ENCODE measurements at places on chromosomes 5 and 9.

GRCh38 chr9:98808411-98808815, 943 bp downstream of the GALNT12 start:
- DNase-seq, result peak; percentile 75

DNA sequence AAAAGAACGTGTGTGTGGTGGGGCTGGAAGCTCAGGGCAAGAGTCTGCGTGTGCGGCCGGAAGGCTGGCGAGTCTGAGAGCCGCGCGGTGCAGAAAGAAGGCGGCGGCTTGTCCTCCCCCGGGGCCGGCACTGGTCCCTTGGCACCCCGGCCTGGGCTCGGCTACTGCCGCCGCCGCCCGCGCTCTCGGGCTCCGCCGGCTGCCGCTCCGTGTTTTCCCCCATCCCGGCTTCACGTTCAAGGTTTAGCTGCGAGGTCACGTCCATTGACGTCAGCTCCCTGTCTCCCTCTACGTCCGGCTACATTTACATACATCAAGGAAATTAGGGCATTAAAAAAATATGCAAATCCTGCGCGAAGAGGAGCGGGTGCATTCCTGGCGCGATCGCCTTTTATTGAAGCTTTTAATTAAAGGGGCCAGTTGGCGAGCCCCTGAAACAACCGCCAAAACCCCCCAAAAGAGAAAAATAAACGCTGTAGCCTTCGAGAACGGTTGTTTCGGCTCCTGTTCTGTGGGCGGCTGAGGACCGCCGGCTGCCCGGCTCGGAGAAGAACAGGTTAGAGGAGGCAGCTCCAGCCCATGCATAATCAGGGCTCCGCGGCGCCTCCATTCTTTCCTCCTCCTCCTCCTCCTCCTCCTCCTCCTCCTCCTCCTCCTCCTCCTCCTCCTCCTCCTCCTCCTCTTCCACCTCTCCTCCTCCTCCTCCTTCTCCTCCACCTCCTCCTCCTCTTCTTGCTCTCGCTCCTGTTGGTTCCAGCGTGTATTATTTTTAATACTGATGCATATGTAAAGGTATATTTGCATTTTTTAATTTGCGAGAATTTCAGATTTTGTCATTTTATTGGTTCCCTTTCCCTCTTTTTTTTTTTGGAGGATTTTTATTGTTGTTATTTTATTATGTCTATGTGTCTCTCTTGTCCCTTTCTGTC, 207.0 kb downstream of the MEF2C start:
- peak; percentile 90 for DNase-seq

DNA sequence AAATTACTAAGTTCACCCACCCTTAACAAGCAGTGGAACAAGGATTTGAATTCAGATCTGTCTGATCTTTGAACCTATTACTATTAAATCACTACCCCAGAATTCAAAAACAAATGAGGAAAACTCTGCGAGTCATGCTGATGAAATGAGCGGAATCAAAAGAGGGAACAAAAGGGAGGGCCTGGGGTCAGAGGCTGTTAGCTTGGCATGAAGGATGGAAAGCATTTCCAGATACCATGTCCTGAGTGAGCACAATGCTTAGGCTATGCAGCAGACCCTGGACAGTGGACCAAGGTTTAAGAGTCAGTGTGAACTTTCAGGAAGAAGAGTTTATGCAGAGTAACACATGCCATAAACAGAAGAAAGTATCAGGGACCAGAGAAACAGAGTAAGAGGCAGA, 30.5 kb downstream of the GRIA1 start:
- peak; percentile 48 for DNase-seq

DNA sequence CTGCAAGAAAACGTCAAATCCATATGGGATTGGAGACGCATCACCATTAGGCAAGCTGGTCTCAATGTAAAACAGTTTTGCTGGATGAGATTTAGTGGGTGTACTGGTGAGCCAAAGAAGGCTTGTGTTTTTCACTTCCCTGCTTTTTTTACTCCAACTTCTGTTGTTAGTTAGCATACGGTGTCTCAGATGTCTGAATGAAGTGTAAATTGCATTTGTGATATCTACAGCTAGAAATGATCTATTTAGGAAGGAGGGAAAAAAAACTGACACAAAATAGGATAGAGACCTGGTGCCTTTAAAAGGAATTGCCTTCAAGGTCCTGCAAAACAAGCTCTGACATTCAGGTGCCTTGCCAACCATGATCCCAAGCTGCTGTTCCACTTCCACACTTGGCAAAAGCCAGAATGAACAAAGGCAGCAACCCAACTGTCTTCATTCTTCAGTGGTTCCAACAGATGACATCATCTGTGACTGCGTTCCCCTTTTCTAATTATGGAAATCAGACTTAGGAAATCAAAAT, 104.2 kb upstream of the RAI14 start:
- peak; percentile 13 for DNase-seq

DNA sequence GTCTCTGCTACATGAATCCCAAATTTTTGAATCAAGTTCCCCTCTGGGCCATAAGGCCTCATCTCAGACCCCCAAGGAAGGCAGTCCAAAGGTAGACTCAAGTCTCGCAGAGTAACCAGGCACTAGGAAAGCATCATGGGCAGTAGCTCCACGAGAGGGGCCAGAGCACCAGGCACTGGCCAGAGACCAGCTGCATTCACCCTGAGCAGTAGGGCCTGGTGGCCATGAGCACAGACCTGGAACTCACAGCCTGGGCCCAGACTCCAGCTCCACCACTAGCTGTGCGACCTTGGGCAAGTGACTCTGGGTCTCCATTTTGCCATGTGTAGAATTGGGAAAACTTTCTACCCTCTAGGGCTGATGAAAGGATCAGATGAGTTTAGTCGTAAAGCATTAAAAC, 28.5 kb downstream of the NANS start:
- no peak for DNase-seq

DNA sequence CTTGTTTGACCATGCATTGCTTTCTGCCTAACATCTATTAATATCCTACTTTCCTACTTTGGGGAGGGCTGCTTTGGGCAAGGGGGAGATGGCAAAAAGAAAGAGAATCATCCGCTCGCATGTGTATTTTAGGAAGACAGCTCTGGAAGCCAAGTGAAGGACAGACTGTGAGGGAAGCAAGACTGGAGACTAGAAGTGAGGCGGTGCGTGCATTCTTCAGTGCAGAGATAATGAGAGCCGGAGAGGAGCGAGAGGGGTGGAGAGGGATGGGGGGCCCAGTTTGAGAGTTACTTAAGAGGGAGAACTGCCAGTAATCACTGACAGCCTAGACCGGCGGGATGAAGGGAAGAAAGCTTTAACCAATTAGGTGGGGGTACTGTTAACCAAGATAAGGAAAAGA, 151.7 kb upstream of the RAPGEF1 start:
- DNase-seq, result no peak

DNA sequence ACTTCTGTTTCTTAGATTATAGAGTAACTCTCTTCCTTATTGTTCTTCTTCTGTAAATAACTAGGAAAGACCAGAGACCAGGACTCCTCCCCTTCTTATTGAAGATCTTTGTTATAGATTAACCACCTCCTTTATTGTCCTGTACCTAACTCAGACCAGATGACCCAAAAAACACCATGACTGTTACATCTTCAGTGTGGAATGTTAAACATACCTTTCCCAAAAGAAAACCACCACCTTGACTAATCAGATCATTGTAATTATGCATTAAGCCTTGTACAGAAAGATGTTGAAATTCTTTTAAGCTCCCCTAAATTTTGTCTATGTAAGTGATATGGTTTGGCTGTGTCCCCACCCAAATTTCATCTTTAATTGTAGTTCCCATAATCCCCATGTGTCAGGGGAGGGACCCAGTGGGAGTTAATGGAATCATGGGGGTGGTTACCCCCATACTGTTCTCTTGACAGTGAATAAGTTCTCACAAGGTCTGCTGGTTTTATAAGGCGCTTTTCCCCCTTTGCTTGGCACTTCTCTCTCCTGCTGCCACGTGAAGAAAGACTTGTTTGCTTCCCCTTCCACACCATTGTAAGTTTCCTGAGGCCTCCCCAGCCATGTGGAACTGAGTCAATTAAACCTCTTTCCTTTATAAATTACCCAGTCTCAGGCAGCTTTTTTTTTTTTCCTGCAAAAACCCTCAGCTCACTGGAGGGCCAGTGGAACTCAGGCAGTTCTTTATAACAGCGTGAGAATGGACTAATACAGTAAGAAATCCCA, 26.3 kb downstream of the ARSB start:
- no peak for DNase-seq

GRCh38 chr9:34887841-34888240, 70.2 kb upstream of the PHF24 start:
- DNase-seq, result no peak

DNA sequence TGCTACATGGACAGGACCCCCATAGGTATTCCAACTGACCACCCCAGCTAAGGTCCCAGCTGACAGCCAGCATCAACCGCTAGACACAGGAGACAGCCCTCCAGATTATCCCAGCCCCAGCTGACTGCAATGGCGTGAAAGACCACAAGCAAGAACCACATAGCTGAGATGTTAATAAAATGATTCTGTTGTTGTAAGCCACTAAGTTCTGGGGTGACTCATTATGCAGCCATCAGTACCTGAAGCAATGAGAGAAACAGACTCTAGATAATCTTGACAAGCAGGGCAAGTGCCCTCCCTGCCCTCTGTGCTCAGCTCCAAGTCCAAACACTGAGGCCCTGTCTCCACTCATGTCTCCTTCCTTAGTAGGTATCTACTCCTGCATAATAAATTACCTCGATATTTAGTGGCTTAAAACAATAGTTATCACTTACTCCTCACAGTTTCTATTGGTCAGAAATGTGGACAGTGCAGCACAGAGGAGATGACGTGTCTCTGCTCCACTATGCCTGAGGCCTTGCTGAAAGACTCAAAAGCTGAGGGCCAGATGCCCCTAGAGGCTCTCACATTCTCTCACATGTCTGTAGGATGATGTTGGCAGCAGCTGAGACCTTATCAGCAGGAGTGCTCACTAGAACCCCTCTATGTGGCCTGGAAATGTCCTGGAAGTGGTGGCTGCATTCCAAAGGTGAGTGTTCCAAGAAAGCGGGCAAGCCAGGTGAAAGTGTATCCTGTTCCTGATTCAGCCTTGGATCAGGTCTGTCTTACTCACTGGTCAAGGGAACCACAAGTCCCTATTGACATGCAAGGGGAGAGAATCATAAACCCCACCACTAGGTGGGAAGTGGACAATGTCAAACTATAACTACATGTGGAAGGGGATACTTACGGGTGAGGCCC, 2.5 kb downstream of the MGAT1 start:
- no peak for DNase-seq

- no peak for DNase-seq
These were observed 14.1 kb downstream of the SLC25A25 start for GRCh38 chr9:128082151-128082550.

DNA sequence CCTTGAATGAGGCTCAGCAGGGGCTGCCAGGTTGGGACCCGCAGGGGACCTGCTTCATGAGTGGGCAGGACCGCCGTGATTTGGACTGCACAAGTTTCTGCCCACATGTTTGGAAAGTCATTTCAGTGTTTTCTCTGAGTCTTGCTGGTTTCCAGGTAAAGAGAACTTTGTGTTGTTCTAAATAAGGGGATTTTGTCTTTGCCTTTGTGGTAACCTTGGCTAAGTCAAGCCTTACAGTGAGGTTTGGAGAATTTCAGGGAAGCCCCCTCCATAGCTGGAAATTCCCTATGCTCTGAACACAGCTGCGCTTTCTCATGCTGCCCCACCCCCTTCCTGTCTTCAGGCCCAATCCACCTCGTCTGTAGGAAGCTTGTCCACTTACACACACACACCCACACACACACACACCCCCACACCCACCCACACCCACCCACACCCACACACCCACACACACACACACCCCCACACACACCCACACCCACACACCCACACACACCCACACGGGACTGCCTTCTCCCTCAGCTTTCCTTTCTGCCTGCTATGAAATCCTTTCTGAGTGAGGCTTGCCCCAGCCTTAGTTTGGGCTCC, 270.1 kb downstream of the HSPA4 start:
- no peak for DNase-seq

DNA sequence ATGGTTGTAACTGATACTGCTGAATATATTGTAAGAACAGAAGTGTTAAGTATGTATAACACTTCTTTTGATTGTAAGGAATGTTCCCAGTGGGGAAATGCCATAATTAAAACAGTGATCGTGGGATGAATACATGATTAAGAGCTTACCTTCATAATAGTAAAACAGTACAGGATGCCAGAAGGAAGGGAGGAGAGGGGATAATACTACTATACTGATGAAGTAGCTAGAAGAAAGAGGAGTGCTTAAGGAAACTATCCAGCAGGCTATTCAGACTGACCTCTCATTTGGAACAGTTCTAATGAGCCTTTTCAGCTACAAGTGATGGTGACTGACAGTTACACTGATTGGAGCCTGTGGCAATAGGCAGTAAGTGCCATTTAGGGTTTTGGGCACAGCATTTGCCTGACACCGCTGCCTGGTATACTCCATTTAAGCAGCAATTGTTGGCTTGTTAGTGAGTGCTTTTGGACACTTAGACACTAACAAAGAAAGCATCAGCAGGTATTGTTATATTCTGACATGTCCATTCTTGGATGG, 33.8 kb upstream of the KDM4C start:
- DNase-seq, result no peak

GRCh38 chr5:2139478-2139877, 256.8 kb upstream of the IRX4 start:
- no peak for DNase-seq

GRCh38 chr9:102035929-102036328, 297.5 kb upstream of the GRIN3A start:
- DNase-seq, result no peak

DNA sequence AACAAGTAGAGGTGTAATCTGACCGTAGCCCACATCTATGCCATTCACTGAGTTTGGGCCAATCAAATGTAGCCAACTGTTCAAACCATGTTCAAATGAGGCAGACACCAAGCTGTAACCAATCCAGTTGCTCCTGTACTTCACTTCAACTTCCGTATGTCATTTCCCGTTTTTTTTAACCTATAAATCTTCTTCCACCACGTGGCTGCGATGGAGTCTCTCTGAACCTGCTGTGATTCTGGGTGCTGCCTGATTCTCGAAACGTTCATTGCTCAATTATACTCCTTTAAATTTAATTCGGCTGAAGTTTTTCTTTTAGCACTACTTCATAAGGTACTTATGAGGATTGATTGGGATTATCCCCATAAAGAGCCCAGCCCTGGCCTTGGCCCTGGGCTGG, 179.7 kb downstream of the PIK3R1 start:
- DNase-seq, result no peak

DNA sequence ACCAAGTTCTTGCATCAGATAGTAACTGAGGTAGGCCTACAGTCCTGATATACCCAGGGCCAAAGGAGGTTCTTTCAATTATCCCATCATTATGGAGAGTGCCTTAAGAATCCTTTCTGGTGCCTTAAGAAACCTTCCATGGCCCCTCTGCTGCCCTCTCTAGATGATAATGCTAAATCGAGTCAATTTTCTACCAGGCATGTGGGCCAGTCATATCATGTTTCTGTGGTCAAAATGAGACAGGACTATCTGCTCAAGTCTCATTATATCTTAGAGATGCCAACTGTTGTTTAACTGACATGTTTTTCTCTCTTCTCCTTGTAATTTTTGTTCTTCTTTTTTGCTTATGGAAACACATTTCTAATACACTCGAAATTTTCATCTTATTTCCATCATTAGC, 127.6 kb downstream of the EDIL3 start:
- no peak for DNase-seq

- peak; percentile 88 for DNase-seq
These were observed 3.1 kb upstream of the PLIN2 start for GRCh38 chr9:19130436-19130835.

- no peak for DNase-seq
These were observed 11.1 kb upstream of the SHOC1 start for GRCh38 chr9:111805830-111806241.

Measured in NCI-H69 (cell line).